ENCODE measurements at places on chromosomes 12 and 14.

GRCh38 chr12:20800160-20800559 is 10.3 kb upstream of the SLCO1B3 start:
- DNase-seq = no peak

DNA sequence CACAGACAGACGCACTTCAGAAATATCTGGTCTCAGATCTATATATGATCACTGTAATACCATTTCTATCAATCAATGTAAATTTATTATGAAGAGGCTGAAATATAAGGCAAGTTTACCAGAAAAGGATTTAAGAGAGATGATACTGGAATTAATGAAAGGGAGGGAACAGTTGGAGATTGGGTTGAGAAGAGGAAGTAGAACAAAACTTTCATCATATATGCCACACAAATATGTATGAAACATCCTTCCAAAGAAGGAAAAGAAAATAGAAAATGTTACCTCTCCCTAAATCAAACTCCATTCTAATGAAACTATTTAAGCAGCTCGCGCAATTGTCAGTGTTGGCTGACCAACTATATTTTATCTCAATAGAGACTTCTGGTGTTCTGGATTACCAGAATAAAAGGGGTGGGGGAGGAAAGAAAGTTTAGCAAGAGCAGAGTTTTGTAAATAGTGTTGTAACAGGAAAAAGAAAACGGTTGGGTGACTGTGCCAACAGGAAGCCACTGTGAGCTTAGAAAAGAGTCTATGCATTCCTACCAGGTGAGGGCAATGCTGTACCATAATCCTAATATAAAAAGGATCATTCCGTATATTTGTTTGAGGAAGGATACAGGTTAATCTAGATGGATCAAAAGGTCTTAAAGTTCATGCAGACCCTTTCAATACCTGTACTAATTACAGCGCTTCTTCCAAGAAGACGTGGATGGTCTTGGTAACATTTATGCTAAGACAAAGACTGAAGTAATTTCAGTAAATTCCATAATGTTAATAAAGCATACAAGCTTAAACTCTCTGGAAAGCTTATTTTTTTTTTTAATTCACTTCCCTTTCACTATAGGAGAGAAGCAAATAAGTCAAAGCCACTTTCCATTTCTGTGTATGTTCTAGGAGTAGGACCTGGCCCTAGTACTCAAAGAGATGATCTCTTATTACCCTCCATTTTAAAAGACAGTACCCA is 14.5 kb upstream of the LLPH start:
- no peak for DNase-seq

- DNase-seq = no peak
Observed at GRCh38 chr12:30923057-30923456, 3.5 kb upstream of the TSPAN11 start.

GRCh38 chr12:78194448-78194847 is 363.8 kb downstream of the NAV3 start:
- DNase-seq = peak; percentile 87

DNA sequence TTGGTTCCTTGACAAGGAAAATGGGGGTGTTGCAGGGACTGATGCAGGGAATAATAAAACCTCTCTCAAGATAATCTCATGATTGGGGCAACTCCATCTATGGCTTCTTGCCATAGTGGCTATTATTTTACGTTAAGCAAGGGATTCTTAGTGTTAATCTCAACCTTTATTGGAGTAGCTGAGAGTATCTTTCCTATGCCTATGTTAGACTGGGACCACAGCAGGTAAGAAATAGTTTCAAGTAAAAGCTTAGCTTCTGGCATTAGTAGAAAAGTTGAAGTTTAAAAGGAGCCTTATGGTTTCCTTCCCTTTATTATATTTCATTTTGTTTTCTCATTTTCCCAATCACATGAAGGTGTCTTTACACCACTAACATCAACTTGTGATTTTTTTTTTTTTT is 16.7 kb downstream of the SINHCAF start:
- no peak for DNase-seq

- DNase-seq = no peak
Observed at GRCh38 chr14:31819281-31819680, 257.8 kb upstream of the ARHGAP5 start.

GRCh38 chr12:104534162-104534856 is 77.6 kb downstream of the CHST11 start:
- no peak for DNase-seq

DNA sequence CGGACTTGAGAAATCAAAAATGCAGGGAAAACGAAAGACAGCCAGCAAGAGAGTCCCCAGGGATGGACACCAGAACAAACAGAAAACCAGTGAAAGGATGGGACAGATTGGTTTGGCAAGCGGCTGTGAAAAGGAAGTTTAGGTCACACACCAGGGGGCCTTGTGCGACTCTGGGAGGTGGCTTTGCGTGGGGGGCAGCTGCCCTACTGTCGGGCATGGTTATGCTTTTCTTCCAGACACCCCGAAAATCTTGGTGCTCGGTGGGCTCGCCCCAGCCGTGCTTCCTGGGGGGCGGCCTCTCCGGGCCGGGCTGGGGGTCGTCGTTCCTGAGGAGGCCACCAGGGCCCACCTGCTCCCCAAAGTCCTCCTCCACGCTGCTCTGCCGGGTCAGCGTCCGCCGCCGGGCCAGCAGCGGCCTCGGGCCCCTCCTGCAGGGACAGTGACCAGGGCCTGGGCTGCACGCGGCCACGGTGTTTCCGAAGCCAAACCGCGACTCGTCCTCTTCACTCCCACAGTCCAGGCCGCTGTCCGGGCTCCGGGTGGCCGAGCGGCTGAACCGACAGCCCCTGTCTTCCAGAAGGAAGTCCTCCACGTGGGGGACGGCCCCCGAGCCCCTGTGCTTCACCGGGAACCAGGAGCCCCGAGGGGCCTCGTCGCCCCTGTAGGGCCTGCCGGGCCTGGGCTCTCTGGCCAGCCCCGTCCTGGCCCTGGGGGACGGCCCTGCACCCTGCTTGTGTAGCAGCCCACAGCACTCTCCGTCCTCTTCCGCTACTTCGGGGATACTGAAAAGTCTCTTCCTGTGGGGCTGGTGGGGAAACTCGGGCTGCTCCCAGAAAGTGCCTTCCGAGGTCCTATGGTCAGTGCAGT is 86.5 kb downstream of the PIWIL1 start:
- no peak for DNase-seq

DNA sequence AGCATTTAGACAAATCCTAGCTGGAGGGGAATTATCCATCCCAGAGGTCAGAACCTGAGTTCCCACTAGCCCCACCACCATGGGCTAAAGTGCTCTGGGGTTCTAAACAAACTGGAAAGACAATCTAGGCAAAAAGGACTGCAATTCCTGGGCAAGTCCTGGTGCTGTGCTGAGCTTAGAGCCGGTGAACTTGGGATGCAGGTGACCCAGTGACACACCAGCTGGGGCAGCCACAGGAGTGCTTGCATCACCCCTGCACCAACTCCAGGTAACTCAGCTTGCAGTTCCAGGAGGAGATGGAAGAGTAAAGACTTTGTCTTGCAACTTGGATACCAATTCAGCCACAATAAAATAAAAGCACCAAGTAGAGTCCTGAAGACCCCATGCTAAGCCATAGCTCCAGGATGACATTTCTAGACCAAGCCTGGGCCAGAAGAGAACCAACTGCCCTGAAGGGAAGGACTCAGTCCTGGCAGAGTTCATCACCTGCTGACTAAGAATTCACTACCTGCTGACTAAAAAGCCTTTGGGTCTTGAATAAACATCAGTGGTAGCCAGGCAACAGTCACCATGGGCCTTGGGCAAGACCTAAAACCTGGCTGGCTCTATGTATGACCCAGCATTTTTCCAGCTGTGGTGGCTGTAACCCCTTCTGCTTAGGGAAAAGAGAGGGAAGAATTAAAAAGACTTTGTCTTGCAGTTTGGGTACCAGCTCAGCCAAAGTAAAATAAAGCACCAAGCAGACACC is 223.4 kb upstream of the DIO2 start:
- DNase-seq = no peak

DNA sequence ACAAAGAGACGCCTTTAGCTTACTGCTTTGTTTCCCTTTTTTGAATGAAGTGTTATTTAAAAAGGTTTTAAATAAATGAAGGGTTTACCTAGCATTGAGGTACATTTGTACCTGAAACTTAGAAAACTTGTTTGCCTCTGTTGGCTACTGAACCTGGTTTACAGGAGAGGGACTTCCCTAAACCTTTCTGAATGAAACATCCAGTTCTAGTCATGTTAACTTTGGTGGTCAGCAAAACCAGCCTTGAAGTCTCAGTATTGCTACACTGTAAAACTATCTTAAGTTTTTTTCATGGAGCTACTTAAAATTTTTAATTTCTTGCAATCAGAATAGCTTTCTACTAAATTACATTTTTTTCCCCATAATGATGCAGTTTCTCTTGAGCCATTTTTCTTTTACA is 38.2 kb downstream of the RASSF8 start:
- DNase-seq = no peak

- no peak for DNase-seq
Observed at GRCh38 chr12:47825173-47825639, 5.5 kb upstream of the HDAC7 start.

DNA sequence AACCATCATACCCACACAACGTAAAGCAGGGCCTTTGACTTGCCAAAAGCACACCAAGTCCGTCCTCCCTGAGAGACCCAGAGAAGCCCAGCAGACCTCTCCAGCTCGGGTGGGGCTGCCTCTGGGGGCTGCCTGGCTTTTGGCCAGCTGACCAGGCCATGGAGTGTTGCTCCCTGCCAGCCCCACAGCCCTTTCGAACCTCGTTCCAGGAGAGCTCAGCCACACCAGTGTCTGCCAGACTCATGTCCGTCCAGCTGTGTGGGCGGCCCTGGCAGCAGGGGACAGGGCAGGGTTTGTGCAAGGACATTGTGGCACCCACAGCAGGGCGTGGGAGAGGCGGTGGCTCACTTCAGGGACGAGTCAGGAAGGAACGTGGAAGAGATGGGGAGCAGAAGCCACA is 22.6 kb upstream of the IRF2BPL start:
- DNase-seq = no peak

GRCh38 chr14:67192366-67192765 is 3.1 kb downstream of the GARIN2 start:
- DNase-seq = no peak

- no peak for DNase-seq
Observed at GRCh38 chr12:72957454-72957853, 685.3 kb downstream of the TRHDE start.

GRCh38 chr12:104136577-104136976 is 1.4 kb downstream of the NFYB start:
- no peak for DNase-seq

GRCh38 chr14:89227496-89227836 is 189.6 kb downstream of the FOXN3 start:
- no peak for DNase-seq

- DNase-seq = no peak
Observed at GRCh38 chr12:92539976-92540781, 162.6 kb upstream of the PLEKHG7 start.

GRCh38 chr12:128267131-128267622 is at the start of gene TMEM132C:
TMEM132C (plus strand) TSS chr12:128267170; CDS start chr12:128267403, 233 bp downstream.
- no peak for DNase-seq

GRCh38 chr12:79961411-79961810 is 26.5 kb upstream of the PPP1R12A start:
- no peak for DNase-seq

DNA sequence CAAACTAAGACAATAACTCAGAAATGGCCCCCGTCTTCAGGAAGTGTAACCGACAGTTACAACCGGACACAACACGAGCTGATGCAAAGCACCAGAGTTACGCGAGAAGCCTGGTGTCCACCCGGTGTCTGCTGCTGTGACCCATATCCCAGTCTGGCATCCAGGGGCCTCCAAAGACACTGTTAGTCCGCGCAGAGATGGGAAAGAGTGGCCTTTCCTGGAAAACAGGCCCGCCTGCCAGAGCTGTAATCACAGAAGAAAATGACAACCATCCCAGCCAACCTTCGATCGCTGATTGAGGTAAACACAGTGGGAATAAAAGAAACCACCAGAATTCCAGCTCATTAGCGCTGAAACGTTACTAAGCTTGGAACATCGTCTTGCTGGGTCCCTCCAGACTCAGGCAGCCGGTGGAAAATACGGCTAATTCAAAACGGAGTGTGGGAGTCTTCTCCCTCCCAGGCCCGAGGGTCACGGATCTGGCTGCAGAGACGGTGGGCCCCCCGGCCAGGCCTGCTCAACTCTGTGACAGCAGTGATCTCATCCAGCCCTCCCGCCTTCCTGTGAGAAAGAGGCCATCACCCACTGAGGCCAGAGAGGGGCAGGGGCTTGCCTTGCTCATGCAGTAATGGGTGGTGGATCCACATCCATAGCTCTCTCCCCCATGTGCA is 273.9 kb upstream of the RTL1 start:
- DNase-seq = no peak

DNA sequence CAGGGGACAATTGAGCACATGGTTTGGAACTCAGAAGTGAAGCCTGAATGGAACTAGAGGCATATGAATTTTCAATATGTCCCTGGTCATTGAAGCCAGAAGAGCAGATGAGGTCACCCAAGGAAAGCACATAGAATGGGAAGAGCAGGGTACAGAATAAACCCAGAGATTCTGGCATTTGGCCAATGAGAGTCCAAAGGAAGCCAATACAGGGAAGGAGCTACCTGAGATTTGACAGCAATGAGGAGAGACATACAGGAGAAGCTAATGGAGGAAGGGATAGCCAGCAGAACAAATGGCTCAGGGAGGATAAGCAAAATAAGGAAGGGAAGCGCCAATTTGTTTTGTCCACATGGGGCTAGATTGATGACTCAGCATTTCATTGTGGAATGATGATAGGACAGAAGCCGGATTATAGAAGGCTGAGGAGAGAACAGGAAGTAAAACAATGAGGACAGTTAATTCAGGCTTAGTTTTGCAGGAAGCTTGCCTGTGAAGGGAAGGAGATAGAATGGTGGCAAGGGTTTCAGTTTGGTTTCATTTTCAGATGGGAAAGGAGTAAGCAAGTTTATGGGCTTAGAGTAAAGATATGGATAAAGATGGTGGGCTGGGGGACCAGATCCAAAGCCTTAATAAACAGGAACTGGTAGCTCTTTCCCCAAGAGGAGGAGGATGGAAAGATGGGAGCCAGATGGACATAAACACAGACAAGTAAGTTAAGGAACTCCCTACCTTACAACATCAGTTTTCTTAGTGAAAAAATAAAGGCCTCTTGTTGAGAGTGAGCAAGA is 3.2 kb upstream of the SPTSSA start:
- DNase-seq = no peak

- no peak for DNase-seq
Observed at GRCh38 chr12:124087266-124088051, 114.4 kb downstream of the ZNF664 start.

DNA sequence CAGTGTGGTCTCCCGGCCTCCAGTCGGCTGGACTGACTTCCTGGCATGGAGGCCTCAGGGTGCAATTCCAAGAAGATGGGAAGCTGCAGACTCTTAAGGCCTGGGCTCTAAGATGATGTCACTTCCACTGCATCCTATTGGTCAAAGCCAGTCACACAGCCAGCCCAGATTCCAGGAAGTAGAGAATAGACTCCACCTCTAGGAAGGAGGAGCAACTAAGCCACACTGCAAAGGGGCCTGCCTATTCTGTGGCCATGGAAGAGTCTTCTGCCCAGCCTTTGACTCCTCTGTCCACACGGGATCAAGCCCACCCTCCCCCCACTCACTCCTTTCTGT is 103.9 kb upstream of the RFLNA start:
- DNase-seq = no peak

DNA sequence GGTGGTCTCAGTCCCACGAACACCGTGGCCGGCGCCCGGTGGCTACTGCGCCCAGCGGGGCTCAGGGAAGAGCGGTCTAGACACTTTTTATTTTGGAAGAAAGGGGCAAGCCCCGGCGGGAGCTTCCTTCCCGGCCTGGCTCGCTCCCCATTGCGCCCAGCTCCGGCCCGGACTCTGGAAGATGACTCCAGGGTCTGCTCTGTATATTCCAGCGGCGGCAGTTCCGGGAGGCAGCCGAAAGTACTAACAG is 225.1 kb upstream of the CRY1 start:
- no peak for DNase-seq
